ENCODE measurements at places on chromosomes 13 and 19.

DNA sequence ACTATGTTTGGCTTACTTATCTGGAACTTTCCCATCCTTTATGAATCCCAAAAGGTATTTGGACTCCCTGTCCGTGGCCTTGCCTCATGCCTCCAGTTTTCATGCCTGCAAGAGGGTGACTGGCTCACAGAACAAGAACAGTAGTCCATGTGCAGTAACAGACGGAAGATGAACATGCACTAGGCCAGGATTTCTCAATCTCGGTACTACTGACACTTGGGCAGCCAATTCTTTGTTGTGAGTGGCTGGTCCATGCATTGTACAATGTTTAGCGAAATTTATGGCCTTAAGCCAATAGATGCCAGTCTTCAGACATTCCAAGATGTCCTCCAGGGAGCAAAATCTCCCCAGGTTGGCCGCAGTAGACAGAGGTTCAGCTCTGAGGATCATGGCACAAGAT lies 61.9 kb downstream of the DOCK9 start:
- DNase-seq, result no peak

- no peak for DNase-seq
Observed at GRCh38 chr13:113458253-113459065, 5.2 kb upstream of the ADPRHL1 start.

DNA sequence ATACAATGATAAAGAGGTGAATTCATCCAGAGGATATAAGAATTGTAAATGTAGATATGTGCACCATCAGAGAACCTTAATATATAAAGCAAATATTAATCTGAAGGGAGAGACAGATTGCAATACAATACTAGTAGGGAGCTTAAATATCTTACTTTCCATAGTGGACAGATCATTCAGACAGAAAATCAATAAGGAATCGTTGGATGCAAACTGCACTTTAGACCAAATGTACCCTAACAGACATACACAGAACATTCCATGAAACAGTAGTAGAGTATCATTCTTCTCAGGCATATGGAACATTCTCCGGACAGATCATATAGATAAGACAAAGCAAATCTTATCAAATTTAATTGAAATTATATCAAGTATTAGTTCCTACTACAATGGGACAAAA lies 35.0 kb upstream of the ZNF766 start:
- no peak for DNase-seq

DNA sequence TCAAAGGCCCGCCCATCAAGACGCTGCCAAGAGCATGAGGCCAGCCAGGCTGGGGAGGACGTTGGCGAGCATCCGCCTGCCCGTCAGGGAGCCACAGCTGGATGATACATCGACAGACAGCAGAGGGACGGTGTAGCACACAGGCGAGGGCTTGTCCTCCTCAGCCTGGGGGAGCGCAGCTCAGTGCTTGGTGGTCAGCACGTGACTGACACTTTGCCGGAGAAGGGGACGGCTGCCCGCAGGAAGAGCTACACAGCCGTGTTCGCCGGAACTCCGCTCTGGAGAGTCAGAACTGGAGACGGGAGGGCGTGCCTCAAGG lies 34.1 kb downstream of the CSNK1G2 start:
- no peak for DNase-seq
